ENCODE measurements at places on chromosomes 5 and 9.

GRCh38 chr5:113167985-113168384, 191.4 kb downstream of the DCP2 start:
- no peak for DNase-seq

DNA sequence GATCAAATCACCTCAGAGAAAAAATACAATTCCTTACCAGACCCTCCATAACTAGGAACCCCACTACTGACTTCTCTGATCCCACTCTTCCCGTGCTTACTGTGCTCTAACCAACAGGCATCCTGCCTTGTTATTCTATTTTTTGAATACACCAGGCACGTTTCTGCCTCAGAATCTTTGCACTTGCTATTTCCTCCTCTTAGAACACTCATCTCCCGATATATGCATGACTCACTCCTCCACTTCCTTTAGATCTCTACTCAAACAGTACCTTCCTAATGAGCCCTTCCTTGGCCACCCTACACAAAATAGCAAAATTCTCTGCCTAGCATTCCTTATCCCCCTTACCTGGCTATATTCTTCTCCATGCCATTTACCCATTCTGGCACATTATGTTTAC, 43.9 kb downstream of the MAPKAP1 start:
- DNase-seq = no peak

DNA sequence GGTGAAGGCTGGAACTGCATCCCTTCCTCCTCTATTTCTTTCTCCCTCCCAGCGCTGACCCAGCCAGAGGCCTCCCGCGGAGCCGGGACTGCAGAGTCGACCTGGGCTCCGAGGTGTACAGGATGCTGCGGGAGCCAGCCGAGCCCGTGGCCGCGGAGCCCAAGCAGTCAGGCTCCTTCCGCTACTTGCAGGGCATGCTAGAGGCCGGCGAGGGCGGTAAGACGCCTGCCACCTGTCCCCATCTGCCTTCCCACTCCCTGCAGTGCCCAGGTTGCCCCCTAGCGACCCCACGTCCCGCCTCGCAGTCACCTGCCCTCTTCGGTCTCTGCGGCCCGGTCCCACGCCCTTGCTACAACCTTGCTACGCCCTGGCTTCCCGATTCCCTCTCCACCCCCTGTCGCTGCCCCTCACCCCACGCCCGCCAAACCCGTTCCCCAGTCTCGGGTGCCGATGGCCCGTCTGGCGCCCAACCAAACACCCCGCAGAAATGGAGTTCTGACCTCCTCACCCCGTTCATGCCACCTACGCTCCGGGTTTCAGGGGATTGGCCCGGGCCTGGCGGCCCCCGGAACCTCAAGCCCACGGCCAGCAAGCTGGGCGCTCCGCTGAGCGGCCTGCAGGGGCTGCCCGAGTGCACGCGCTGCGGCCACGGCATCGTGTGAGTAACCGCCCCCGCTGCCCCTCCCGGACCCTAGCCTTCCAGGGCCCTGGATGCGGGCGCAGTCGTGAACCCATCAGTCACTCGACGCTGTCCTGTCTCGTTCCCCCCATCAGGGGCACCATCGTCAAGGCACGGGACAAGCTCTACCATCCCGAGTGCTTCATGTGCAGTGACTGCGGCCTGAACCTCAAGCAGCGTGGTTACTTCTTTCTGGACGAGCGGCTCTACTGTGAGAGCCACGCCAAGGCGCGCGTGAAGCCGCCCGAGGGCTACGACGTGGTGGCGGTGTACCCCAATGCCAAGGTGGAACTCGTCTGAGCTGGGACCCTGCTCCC, 14.1 kb downstream of the PDLIM4 start:
- no peak for DNase-seq

DNA sequence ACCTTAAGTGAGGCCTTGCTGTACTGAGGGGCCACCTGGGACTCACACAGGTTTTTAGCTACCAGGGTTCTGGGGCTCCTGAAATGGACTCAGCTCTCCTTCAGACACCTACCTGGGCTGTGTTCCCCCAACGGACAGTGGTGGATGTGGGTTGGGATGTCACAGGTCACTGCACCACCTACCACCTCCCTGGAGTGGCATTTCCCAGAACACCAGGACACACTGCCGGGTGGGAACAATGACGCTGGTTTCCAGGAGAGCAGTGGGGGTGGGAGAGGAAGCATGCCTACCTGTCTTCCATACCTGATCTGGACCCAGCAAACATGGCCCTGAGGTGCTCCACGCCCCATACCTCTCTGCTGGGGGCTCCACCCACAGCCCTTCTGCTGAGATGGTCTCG, 20.9 kb downstream of the ERGIC1 start:
- DNase-seq = no peak

- DNase-seq = no peak
Measured at GRCh38 chr5:3022665-3023064, 271.2 kb upstream of the IRX2 start.

GRCh38 chr5:116480894-116481510, 93.6 kb downstream of the SEMA6A start:
- DNase-seq = peak; percentile 12

DNA sequence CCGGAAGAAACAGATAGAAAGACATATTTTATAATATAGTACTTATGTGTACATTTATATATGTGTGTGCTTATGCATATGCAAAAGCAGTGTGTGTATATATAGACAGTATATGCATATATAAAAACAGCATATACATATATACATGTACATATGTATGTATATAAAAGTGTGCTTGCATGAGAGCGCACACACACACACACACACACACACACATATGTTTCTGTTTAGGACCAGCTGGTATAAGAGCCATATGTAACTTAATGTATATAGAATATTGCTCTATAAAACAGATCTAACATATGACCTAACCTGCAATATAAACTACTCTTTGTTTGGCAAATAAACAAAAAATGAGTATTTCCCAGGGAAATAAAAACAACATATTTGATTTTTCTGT, 65.1 kb upstream of the CDH9 start:
- DNase-seq = no peak

DNA sequence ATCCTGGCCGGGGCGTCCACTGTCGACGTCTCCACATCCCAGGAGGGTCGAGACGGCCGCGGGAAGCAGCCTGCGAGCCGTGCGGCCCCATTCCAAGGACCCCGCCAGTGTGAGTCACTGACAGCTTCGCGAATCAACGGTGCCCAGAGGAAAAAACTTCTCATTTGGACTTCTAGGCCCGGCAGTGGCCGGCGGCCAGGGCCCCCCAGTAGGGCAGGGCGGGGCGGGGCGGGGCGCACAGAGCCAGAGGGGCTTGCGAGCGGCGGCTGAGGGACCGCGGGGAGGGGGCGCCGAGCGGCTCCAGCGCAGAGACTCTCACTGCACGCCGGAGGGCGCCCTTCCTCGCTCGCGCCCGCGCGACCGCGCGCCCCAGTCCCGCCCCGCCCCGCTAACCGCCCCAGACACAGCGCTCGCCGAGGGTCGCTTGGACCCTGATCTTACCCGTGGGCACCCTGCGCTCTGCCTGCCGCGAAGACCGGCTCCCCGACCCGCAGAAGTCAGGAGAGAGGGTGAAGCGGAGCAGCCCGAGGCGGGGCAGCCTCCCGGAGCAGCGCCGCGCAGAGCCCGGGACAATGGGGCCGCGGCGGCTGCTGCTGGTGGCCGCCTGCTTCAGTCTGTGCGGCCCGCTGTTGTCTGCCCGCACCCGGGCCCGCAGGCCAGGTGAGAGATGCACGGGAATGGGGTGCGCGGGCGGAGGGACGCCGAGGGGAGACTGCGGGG, at the start of gene F2R:
TSS of gene F2R (plus strand) at position 391 of the 720 bp plus-strand sequence. CDS start at position 573, 182 bp downstream.
- DNase-seq = peak; percentile 65

GRCh38 chr5:18745042-18745987, 1111.1 kb downstream of the TAF11L14 start:
- peak; percentile 57 for DNase-seq

DNA sequence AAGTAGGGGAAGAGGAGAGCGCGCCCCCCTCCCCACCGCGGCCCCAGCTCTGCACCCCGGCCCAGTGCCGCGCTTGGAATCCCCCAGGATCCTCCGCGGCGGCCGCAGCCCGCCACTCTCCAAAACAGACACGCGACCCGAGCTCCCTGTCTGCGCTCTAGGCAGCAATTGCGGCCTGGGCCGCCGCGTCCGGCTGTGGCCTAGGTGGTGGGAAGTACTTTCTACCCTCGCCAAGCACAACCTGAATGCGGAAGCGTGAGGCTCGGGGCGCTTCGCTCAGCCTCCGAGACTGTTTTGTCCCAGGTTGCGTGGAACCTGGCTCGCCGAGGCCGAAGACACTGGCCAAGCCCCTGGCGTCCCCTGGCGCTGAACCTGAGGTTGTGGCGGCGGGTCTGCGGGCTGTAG, 3.3 kb upstream of the FOXB2 start:
- DNase-seq = no peak

GRCh38 chr9:81718244-81718643, 28.9 kb upstream of the TLE1 start:
- DNase-seq = no peak

- DNase-seq = no peak
Measured at GRCh38 chr5:108312258-108312657, 69.6 kb downstream of the FBXL17 start.

DNA sequence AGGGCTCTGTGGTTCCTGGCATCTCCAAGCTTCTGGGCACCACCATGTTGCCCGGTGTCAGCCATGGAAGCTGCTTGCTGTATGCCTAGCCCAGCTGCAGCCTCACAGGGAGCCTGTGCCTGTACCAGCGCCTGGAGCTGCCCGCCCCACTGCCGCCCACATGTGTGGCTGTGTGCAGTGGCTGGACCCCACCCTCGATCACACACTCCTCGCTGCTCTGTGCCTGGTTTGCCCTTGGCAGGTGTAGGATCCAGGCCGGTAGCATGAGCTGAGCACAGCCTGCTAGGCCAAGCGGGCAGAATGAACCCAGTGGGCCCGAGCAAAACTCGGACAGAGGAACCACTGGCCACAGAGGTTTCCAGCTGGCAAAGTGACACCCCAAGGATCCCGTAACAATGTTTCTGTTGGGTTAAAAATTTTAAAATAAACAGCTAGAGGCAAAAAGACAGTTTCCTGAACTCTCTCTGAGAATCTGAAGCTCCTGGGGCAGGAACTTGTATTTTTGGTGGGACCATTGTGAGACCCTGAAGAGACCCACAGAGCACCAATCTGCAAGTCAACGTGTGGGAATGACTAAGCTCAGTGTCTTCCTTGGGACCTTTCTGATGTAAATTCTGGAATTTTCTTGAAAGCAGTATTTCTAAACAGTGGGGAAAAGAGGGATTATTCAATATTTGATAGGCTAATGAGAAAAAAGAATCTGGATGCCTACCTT, 73.1 kb upstream of the CCDC112 start:
- no peak for DNase-seq

- DNase-seq = peak; percentile 37
Measured at GRCh38 chr5:134063188-134063820, 51.2 kb upstream of the TCF7 start.

DNA sequence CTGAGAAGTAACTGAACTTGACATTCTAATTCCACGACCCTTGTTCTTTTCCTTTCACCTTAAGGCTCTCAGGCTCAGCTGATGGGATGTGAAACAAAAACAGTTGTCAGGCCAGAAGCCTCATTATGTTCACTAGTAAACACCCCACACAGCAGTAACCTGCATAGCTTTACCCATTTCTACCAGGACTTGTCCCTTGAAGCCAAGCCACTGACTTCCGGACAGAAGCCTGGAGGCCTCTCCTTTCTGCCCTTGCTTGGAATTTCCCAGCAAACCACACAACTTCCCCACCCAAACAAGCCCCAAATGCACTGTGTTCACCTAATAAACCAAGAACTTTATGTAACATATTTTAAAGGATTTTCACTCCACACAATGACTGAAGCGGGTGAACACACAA, 19.6 kb downstream of the PRUNE2 start:
- no peak for DNase-seq

DNA sequence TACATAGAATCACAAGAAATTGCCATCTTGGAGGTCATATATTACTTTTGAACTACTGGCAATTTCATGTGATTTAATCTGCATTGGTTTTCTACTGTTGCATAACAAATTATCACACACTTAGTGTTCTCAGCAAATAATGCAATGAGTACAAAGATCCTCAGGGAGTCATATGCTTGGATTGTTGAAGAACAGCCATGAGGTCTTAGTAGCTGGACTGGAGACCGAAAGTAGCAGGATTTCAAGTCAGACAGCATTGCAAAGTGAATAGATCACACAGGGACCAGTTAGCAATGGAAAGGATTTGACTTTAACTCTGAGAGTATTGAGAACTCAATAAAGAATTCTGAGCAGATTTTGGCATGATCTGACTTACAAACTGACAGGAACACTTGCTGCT, 32.2 kb upstream of the FRMD3 start:
- DNase-seq = peak; percentile 72

GRCh38 chr9:23587433-23587832, 238.6 kb downstream of the ELAVL2 start:
- peak; percentile 39 for DNase-seq

DNA sequence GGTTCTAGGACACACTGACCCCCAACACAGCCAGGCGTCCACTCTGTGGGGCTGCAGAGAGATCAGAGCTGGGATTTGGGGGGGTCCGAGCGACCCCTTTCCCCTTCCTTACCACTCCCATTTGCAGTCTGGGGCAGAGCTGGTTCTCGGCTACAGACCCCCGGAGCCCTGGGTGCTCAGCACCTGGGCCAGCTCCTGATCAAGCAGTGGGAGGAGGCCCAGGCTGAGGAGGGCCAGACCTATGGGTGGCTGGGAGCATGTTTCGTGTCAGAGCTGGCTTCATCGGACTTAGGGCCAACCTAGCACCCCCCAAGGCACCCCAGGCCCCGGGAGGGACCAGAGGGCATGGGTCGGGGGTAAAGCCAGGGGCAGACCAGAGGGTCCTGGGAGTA, 7.6 kb downstream of the GRIN1 start:
- DNase-seq = no peak

DNA sequence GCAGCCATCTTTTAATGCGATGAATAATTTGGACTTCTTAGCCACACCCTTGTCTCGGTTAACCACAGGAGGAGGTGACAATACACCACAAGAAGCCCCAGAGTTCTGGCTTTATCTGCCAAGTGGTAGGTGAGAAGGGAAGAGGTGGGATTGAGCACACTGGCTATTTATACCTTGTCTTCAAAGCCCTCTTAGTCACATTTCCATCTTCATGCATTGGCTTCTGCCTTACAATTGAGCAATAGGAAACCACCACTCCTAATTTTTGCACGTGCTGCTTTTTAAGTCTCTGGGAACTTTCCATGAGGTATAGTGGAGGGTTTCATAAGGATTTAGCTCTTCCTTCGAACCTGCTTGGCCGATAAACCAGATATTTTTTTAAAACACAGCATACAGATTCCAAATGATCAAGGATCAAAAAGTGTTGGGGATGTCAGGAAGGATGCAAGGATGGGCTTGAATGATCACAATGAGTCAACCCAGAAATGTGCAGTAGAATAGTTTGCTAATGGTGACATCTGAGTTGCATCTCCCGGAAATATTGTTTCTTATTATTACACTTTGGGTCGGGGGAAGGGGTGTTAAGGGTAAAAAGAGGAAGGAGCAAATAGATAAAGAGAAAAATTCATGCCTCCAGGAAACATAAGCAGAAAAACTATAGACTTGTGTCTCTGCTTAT, 25.5 kb downstream of the PLAC8L1 start:
- no peak for DNase-seq

Measured in T47D (cell line).